ENCODE measurements at places on chromosomes 4 and X.

GRCh38 chr4:44726038-44726871, at the start of gene GNPDA2:
GNPDA2 (minus strand) TSS chr4:44726556; CDS start chr4:44722207, 4,349 bp downstream.
- peak; percentile 59 for DNase-seq

- no peak for DNase-seq
These were observed 20.3 kb downstream of the ATP2B3 start for GRCh38 chrX:153537526-153538295.

GRCh38 chr4:155667222-155667567, 547 bp downstream of the GUCY1A1 start:
- DNase-seq = no peak

GRCh38 chr4:75634951-75635350, 4.6 kb upstream of the CDKL2 start:
- no peak for DNase-seq

DNA sequence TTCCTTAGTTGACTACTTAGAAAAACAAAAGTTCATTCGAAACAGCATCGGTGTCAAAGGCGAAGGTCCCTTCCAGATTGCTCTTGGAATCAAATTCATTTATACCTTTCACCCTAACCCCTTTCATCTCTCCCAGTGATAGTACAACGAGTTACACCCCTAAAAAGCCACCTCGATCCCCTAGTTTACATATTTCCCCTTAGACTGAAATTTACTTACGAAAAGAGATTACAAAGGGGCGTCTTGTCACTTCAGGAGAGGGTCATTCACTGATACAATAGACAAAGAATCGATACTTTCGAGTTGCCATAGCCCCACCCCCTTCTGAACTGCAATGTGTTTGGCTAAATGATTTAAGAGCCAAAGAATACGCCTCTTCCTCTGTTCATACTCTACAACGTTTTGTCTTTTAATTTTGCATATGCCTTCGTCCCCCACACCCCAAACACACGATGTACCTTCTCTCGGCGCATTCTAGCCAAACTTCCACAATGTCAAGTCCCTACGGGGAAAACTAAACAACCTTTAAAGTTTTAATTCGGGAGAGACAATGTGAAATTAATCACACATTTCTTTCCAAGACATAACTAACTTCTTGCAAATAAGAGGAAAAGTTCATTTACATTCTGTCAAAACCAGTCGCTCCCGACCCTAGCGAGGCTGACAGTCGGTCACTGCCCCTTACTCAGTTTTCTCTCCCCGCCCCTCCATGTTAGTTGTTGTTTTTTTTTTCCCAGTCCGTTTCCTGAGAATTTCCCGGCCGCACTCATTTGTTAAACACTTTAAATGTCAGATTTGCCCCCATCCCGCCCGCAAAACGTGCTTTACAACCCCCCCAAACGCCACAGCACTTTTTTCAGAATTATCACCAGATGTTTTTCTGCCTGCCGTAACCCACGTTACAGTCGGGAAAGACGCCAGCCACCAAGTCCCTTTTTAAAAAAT, 88.6 kb downstream of the HPRT1 start:
- no peak for DNase-seq

DNA sequence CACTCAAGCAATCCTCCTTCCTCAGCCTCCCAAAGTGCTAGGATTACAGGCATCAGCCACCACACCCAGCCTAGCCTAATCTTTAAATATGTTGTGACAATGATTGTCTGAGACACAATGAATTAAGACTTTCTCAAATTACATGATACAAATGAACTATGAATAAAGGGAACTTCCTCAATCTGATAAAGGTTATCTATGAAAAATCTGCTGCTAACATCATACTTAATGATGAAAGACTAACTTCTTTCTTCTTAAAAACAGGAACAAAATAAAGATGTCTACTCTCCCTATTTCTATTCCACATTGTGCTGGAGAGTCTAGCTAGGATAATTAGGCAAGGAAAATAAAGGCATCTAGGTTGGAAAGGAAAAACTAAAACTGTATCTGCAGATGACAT, 60.0 kb downstream of the PDHA1 start:
- no peak for DNase-seq

DNA sequence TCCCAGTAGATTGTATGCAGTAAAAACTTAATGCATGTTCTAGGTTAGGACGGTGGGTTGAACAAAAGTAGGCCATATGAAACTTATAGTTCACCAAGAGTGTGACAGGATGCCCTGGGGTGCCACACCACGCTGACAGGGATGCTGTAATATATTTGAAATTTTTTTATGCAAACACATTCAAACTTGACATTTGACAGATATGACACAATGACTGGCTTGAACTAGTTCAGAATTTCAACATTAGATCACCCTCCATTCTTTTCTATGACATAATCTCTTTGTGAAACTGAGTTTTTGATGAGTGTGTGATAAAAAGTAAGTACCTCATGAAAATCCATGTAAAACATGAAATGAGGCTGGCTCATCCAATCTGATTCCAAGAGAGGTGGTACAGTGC, 198.4 kb downstream of the PALLD start:
- no peak for DNase-seq

GRCh38 chr4:85823295-85823694, 348.3 kb downstream of the ARHGAP24 start:
- no peak for DNase-seq

GRCh38 chrX:119273420-119274192, 37.5 kb downstream of the PGRMC1 start:
- no peak for DNase-seq

- no peak for DNase-seq
These were observed 1.6 kb upstream of the NDST3 start for GRCh38 chr4:118032691-118033090.

DNA sequence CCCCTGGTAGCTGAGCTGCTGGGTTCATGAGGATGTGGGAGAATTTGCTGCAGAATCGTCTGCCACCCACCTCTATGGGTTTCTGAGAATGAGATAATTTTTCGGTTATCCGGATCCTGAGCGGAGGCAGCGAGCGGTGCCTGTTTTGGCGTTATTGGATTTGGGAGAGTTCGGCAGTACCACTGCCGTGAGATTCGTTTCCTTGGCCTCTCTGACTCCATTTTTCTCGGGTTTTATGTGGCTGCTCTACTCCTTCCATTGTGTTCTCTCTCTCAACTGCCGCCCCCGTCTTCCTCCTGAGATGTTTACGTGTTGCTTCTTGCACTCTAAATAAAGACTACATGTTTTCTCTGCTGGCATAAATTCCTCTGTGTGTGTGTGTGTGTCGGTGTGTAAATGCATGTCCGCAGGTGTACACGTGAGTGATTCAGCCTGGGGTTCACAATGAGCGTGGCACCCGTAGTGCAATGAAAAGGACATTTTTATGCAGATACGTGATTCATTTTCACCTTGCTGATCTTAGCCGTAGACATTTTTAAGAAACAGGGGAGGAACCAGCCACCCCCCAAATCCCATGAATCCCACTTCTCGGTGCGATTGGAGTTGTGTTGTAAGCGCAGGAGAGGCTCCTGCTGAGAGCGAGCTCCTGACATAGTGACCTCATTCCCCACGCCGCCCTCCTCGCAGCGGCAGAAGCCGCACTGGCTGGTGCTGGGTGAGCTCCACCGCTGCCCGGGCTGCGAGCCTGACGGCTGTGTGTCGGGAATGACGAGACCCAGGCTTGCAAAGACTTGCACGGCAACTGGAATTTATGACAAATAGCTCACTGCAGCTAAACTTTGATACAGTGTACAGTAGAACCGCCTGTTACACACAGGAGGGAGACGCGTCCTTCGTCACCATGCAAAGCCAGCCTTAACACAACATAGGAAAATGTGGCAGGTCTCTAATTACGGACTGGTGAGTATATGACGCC, 82.2 kb downstream of the STOX2 start:
- DNase-seq = no peak

DNA sequence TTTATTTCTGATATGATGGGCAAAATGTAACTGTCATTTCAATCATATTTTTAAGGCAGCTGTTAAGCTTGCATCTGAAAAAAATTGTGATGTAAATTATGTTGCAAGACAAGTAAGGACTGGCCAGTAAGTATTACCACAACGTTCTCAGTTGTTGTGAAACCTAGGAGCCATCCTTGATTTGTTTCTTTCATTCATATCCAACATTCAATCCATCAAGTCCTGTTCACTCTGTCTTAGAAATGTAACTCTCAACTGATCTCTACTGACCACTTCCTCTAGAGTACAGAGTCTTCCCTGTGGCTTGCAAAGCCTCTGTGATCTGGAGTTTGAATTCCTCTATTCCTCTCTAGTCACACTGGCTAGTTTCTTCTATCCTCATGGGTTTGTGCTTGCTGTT, 161.4 kb upstream of the MAD2L1 start:
- DNase-seq = no peak

DNA sequence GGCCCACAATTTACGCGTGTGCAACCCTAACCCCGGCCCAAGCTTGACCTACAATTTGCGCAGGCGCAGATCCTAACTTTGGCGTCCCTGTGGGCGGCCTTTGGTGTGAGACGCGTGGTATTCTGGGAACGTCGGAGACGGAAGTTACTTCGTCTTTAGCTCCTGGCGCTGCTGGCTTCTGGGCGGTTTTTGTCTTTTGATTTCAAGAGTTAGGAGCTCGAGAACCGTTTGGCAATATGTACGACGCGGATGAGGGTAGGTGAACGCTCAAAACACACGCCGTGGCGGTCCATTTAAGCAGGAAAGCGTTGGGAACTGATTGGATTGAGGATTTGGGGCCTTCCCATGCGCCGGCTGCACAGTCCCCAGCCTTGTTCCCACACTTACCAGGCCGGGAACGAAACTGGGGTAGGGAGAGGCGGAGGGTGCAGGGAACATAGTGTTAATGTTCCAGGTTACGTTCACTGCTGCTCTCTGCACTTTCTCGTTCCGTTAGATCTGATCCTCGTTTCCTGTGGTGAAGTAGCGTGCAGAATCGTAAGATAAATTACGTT, at the start of gene POLR2B:
Gene POLR2B, plus strand, starts transcription at position 147 of the 554 bp plus-strand sequence. Its CDS starts 90 bp downstream, at position 237.
- DNase-seq = peak; percentile 67

DNA sequence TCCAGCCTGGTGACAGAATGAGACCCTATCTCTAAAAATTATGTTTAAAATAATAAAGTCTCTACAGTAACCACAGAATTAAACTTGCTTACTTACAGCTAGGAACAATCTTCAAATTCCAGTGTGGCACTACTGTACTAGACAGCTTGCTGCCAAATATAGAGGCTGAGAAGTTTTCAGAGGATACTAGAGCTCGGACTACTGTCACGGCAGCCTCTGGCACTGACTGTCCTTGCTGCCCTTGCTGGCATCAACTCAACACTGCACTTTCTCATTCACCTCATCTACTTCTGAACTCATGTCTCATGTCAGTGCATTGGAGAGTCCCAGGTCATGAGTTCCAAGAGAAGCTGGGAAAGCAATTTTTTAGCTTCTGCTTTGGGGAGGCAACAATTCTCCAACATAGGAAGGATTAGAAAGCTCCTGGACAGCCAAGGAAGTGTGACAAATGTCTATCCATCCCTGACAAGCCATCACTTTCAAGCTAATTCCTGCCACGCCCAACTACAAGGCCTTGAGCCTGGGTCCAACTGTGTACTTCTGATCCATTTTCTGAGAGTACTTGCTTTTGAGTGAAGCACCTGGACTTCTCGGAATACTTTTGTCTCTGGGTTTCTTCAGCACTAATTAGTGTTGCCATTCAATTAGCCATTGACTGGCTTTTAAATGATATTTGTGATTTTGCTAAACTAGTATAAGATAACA, 98.6 kb upstream of the NR3C2 start:
- no peak for DNase-seq

- no peak for DNase-seq
These were observed 156.4 kb downstream of the EFNB1 start for GRCh38 chrX:68985135-68985755.

- DNase-seq = no peak
These were observed 128.2 kb upstream of the ENPEP start for GRCh38 chr4:110347805-110348204.

GRCh38 chr4:123699880-123700771, 303.5 kb downstream of the SPRY1 start:
- no peak for DNase-seq

DNA sequence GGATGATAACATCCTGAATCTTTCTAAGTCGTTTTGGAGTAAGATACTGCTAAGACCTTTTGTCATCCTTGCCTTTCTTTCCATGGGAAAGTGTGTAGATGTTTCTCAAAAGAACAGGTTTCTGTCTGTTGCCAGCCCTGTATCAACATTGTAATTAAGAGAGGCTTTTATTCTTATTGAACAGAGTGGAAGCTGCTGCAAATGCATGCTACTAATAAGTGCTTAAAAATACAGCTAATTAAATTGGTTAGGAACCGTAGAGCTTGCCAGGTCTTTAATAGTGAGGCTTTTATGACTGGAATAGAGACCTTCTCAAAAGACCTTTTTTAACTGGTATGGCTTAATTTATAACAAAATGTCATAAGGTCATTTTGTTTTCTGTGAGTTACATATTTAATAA, 34.4 kb downstream of the INTU start:
- no peak for DNase-seq

Measured in activated CD8-positive, alpha-beta memory T cell treated with anti-CD3 and anti-CD28 coated beads for 1 hour (primary cell).